Hematopoietic multipotent progenitor cell (in vitro differentiated cells): ENCODE measurements at places on chromosomes 16 and 17.
A peak's percentile ranks its signal among the peaks of the same experiment; 100 is the strongest.

DNA sequence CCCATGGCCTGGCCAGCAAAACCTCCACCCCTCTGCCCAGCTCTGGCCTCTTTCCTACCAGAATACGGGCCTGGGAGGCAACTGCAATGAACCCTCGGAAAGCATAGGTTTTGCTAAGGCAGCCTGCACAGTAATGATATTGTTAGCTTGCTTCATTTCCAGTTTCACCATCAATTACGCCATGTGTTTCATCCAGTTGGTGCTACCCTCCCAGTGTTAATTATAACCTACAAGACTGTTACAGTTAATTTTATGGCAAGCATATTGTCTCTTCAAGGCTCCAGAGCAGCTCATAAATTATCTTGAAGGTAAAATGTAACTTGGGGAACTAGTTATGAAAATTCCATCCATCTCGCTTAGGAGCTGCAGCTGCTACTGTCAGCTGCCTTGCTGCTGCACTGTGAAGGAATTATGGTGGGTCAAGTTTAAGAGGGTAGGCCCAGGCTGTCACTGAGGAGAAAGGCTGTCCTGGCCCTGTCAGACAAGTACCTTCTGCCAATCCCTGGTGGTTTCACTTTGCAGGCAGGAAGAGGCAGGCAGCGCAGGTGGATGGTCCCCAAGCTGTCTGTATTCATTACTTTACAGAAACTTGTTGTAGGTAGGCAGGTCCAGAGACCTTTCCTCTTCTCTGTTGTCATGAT is 242.9 kb downstream of the FTO start:
- DNase-seq: no peak

- DNase-seq: no peak
These were observed 430 bp downstream of the TSEN54 start for GRCh38 chr17:75516619-75517296.

- DNase-seq: peak; percentile 11
These were observed 236.7 kb upstream of the GOT2 start for GRCh38 chr16:58970775-58971174.

DNA sequence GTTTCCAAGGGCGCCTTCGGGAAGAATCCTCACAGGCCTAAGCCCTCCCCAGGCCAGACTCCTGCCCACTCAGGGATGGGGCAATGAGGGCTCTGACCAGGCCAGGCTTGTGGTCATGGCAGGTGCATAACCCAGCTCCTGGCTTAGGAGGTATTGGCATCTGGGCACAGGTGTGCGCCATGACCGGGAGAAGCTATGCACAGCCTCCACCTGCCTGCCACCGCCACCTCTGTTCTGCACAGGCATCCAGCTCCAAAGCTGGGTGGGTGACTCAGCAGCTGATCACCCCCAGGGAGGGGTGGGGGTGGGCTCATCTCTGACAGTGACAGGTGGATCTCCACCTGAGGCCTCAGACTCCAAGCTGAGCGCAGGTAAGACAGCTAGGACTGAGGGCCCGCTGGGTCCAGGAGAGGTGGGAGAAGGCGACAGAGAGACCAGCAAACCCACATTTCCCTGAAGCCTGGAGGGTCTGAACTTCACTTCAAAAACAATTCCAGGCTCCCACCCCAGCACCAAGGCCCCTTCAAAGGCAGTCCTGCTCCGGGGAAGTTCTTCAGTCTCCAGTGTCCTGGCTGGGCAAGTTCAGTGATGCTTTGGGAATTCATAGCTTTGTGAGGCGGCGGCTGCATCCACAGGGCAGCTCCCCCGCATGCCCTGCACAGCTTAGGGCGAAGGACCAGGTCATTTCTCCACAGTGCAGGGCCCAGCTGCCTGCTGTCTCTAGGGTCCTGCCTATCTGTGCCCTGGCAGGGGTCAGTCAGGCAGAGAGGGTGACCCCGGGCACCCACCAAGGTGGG is 121.6 kb upstream of the SMURF2 start:
- DNase-seq: no peak

DNA sequence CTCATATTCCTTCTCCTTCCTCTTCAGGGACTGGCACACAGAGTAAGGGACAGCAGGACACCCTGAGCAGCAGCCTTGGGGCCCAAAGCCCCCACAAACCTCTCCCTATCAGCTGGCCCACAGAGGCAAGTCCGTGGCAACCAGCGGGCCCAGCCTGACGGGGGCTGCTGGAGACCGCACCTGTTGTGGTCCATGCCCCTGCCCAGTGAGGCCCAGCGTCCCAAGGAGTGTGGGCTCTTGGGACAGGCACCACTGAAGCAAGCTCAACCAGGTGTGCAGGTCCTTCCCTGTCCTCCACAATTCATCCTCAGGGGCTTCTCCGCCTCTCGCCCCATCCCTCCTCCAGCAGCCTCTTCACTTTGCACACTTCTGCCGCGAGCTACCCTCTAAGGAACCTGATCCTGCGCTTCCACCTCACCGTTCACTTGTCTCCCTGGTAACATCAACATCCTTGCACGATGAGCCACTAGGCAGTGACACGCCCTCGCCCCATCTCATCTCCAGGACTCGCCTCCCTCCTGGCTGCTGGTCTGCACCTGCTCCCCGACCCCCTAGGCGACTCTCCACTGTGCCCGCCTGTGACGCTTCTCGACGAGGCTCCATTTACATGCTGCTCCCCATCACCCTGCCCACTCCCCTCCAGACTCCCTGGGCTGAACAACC is 12.7 kb downstream of the MNT start:
- DNase-seq: no peak

DNA sequence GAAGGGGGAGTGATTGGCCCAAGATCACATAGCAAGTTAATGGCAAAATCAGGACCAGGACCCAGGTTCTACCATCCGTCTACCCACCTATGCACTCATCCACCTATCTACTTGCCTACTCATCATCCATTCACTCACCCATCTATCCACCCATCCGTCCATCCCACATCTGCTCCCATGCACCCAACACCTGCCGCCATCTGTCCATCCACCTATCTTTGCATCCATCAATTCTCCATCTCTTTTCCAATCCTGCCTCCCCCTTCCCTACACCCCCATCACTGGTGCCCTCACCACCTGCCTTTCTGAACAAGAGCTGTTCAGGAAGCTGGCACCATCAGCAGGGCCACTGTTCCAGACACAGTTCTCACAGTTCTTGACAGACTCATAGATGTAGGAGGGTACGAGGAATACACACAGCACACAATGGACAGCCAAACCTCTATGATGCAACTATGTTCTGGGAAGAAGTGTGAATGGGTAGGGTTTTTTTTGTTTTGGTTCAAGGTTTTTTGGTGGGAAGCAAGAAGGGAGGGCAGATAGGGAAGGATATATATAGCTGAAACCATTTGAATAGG is 4.5 kb downstream of the SAMD14 start:
- DNase-seq: no peak
